Activated B cell treated with CpG ODN at 0.5 μM for 24 hours (primary cell): ENCODE measurements at places on chromosomes 13 and 19. TPM values are rescaled to one million over a fixed set of nuclear protein-coding genes. Genes with fewer than 3 reads are reported as not detected.

DNA sequence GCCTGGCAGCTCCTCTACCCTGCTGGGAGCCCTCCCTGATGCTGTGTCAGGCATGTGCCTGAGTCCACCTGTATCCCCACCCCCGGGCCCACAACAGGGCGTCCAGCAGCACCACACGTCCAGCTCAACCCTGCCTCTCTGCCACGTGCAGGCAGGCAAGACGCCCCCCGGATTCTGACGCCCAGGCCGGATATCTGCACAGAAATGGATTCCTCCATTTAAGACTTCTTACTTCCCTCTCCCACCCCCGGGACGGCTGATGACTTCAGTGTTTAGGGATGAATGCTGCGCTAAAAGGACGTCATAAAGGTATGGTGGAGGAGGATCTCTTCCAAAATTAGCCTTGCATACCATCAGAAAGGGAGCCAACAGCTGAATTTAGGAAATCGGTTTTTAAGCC, 10.2 kb downstream of the PEPD start:
- DNase-seq = no peak

Gene CAPN12
- total RNA-seq = 12.4 and 14.9 TPM in 2 replicates

DNA sequence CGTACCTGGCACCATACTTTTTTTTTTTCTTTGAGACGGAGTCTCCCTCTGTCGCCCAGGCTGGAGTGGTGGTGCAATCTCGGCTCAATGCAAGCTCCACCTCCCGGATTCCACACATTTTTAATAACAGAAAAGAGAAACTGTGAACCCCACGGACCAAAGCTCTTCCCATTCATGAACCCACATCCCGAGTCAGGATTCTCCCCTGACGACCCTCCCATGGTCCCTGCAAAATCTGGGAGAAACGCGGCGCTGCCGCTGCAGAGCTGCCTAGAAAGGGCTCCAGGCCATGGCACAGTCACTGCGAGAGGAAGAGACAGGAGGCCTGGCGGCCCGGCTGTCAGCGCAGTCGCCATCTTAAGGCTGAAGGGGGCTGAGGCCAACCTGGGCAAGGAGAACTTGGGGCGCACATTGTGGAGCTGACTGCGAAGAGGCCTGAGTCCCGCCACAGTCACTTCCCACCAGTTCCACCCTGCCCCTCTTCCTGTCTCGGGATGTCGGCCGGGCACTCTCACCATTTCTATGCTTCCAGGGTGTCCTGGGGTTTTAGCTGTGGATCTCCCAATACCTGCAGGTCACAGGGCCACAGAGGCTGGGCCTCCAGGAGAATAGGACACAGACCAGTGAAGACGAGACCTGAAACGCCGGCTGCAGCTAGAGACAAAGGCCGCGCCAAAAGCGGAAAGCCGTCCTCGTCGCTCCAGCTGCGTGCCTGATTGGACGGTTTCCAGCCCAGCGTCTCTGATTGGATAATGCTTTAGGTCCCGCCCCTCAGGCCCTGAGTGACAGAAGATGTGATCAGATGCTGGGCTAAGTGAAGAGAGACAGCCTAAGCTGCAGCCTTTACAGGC, 71.0 kb downstream of the ZNF486 start:
- peak; percentile 79 for DNase-seq

- DNase-seq = no peak
These were observed 5.2 kb downstream of the UBXN6 start for GRCh38 chr19:4452230-4452990.

GRCh38 chr19:19379527-19379926, 25.9 kb upstream of the GATAD2A start:
- no peak for DNase-seq

Gene PTOV1
- 103 and 107 TPM in 2 replicates for total RNA-seq

Gene GFY
- total RNA-seq = not detected in 2 replicates

- no peak for DNase-seq
These were observed 64.3 kb downstream of the RASL11A start for GRCh38 chr13:27334774-27335435.
